ENCODE measurements at places on chromosomes 12 and 14.

GRCh38 chr12:85872497-85873091, 1.5 kb upstream of the NTS start:
- DNase-seq = no peak

DNA sequence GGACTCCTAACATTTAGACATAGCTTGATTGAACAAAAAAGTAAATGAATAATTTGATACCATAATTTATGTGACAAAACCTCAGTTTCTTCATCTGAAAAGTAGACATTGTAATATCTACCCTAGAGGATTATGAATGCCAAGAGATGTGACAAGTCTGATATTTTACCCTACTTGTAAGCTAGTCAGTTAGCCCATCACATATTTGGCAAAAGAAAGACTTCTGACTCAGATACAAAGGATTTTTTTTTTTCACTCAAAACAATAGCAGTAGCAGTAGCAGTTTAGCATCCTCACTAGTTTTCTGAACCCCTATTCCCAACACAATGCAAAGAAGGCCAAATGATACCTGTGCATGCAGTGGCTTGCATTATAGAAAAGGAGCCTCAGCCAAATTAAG, 377.3 kb upstream of the E2F7 start:
- no peak for DNase-seq

GRCh38 chr12:77045183-77045582, 20.2 kb downstream of the E2F7 start:
- no peak for DNase-seq

DNA sequence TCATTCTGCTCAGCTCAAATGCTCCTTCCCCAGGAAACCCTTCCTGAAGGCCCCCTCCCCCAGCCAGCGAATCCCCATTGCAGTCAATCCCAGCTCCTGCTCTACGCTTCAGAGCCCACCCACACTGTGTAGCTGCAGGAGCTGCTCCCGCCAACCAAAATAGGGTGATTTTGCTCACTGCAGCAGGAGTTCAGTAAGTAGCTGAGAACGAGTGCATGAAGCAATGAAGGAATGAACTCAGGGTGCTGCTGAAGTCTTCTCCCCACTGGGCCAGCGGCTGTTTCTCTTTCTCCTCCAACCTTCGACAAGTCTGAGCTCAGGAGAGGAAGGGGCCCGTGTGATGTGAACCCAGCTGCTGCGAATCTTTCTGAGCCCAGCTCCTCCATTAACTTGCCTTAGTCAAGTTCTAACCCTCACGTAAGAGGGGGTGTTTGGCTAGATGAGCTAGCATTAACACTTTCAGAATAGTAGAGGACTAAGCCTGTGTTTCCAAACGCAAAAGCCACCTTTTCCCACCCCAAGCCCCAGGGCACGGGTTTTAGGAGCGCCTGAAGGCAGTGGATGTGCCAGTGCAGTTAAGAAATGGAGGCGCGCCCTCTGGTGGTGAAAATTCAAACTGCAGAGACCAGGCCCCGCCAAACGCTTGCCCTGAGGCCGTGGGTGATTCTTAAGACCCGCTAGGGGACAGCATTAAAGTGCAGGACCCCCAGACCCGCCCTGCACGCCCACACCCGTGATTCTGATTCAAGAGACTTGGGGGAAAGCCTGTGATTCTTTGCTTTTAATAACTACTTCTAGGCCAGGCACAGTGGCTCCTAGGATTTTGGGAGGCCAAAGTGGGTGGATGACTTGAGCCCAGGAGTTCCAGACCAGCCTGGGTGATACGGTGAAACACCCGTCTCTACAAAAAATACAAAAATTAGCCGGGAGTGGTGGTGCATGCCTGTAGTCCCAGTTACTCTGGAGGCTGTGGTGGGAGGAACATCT, 11.9 kb upstream of the SERPINA4 start:
- no peak for DNase-seq

GRCh38 chr14:29806124-29806517, 121.5 kb downstream of the PRKD1 start:
- DNase-seq = no peak

All from cortex of kidney (tissue), 1 donor.